Small intestine (tissue), 16 donors: ENCODE measurements at places on chromosomes 7 and 10. TPM values are rescaled to one million over a fixed set of nuclear protein-coding genes. Genes with fewer than 3 reads are reported as not detected.

DNA sequence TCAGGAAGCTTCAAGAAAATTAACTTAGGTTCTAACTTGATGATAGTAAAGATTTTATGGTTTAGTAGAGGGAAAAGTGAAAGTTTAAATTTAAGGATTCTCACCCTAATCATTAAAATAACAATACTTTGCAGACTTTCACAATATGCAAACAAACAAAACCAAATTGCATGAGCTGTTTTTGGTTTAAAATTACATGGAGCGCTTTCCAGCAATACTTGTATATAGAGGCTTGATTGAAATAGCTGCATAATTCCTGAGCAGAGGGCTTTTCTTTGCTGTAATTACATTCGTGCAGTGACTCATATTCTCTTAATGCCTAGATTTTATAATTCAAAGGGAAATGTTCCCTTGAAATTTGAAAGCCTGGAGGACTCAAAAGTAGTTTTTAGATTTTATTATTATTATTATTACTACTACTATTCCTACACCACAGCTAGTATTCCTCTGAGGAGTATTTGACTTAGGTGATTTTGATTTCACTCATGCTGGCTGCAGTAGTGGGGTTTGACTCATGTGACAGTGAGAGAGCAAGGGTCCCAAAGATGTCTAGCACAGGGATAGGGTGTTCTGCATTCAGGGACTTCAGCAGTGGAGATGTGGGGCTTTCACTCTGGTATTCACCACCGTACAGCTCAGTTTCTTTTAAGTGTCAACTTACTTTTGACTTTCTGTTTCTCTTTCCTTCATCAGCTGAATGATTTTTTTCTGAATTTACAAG lies 138.1 kb downstream of the ADAM22 start:
- no peak for DNase-seq

SH3PXD2A gene
- polyA plus RNA-seq: 28.3 TPM

GRCh38 chr7:53101026-53101425 lies 65.6 kb downstream of the POM121L12 start:
- DNase-seq: no peak

DNA sequence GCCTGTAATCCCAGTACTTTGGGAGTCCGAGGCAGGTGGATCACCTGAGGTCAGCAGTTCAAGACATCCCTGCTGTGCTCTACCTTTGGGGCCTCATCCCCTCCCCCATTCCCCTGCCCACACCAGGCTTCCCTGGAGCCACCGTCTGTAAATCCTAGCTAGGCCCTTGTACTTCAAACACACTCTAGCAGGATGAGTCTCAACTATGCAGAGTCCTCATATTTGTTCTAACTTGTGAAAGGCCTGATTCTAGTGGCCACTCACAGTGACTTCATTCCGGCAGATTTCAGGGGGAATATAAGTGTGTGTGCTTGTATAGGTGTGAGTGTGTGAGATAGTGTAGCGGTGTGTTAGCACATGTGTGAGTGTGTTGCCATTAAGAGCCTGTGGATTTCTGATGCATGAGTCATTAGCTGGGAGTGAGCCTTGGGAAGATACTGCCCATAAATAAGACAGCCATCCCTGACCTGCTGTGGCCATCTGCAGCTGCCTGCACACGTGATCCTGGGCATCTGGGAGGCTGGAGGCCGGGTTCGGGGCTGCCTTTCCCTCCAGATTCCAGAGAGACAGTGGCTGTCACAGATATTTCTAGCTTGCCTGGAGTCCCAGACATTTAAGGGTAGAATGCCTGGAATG lies 1.7 kb upstream of the NEURL1 start:
- DNase-seq: peak; percentile 76

DNA sequence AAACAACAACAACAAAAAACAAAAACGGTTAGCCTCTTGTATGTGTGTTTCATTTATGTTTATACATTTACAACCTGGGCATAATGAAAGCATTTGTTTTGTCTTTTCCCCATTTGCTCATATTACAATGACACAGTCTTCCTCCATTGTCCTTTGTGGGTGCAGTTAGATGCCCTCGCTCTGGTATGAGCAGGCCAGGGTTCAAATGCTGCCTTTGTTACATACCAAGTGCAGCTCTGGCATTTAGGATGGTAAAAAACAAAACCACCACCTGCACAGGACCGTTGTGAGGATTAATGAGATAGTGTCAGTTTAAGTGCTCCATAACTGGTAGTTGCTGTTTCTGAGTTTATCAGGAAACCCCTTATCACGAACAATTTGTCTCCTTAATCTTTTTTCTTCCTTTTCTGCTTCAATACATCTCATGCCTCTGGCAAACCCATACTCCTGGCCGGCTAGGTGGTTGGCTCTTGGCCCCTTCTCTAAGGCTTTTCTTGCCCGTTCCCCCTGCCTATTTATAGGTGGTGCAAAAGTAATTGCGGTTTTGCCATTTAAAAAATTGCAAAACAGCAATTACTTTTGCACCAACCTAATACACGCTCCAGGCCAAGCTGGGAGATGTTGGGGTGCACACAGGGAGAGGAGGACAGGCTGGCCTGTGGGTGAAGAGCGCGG lies 18.6 kb upstream of the TMEM225B start:
- peak; percentile 10 for DNase-seq

- no peak for DNase-seq
Measured at GRCh38 chr7:23742051-23742450, 32.0 kb downstream of the STK31 start.

DNA sequence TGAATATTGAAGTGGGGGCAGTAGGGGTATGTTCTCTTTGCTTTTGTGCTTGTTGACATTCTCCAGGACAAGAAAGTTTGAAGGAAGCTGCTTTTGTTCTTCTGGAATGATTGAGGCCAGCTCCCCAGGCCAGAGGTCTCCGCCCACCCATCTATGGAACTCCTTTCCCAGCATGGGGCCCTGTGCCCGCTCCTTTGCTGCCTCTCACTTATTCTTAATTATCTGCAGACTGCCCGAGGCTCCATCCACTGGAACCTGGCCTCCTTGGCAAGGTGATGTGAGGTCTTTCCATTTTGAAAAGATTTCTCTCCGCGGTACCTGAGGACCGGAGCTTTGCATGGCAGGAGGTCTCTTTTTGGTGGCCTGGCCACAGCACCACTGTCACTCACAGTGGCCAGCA lies 39.3 kb upstream of the MKI67 start:
- DNase-seq: no peak

DNA sequence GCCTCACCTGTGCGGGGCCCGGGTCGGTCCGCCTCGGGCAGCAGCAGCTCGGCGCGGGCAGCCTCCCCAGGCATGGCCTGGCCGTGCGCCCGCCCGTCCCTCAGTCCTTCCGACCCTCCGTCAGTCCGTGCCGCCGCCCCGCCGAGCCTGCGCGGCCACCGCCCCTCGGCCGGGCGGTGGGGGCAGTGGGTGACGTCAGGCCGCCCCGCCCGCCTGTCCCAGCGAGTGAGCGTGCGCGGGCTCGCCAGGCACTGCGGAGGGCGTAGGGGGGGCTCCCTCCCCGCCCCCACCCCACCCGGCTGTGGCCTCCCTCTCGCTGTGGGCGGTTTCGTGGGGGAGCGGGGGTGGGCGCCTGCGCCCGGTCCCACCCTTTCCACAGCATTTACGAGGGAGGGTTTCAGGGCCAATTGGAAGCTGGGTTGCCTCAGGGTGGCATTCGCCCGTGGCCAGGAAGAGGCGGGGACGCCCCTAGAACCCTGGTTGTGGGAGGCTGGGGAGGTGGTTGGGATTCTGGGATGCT lies at the start of gene NACAD:
Gene NACAD, minus strand, starts transcription at position 149 of the 520 bp plus-strand sequence. Its CDS starts 75 bp downstream, at position 74.
- no peak for DNase-seq

HOXA5 gene
- 2.4 TPM for polyA plus RNA-seq

DNA sequence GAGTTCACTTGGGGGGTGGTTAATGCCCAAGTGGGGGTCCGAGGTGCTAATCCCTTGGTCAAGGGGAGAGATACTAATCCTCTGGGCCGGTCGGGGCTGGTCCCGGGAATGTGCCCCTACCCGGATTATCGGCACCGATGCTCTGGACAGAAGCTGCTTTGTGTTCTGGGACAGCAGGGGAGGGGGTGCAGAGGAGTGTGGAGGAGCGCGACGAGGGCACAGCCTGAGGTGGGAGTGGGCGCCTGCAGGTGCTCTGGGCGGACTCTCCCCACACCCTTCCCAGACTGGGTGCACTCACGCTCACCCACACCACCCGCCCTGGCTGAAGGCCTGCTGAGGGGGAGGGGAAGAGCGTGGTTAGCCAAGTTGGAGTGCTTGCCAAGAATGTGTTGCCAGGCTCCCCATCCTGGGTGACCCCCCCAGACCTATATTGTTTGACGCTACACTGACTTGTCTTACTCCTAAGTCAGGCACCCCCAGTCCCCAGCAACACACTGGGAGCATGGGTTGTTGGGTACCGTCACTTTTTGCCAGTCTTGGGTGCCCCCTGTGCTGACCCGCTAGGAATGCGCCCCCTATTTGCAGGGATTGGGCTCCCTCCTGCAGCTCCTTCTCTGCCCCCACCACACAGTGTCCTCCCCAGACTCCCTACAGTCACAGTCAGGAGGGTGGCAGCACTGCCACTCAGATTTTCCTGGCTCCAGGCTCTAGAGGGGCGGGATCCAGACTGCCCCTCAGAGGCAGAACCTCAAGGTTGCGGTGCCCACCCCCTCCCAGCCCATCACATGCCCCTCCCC lies 1.2 kb downstream of the SLC4A2 start:
- peak; percentile 38 for DNase-seq

STEAP4 gene
- polyA plus RNA-seq: 5.7 TPM

DNA sequence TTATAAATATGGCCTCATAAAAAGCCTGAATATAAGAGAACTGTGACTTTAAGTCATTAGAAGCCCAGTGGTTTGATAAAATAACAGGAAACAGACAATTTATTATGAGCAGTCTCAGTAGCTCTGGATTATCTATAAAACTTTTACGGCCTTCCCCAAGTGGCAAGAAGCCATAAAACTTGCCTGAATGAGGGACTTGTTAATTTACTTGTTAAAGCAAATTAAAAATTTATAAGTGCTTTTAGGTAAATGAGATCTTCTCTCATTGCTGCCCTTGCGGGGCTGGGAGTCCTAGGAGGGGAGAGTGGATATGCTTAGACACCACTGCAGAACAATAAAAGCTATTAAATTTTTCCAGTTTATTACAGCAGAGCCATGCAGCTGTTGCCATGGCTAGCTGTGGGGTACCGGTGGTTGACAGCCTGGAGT lies 499.9 kb downstream of the AUTS2 start:
- peak; percentile 35 for DNase-seq

DNA sequence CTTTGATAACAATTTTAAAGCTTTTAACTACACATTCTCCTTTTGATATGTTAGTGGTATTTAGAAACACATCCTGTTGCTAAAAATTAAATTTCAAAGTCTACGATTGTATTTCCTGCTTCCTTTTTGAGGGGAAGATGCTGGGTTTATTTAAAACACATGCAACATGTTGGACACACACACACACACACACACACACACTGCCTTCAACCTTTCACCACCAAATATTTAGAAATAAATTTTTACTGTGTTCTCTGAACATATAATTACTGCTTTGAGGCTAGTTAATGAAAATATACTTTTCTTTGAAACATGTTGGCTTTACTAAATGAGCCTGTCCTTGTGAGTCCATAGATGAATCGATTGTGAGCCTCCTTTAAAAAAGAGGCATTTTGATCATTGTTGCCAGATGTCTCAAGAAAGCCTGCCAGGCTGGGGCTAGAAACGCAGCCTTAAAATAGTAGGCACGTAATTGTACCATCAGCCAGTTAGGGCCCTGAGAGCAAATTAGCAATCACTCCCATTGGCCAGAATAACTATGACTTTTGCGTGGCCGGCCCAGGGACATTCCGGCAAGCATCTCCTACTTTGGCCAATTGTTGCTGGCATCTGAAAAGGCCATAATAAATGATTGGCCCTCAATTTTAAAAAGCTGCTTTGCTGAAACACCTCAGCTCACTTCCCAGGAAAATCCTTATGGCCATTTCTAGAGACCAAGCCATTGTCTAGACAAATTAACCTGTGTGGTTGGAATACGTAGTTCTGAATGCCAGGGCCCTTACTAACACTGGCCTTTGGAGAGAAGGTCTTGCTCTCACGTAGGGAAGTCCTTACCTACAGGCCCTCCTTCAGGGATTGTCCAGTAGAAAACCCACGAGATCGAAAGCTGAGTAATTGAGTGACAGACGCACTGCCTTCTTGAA lies 9.9 kb upstream of the TEX36 start:
- no peak for DNase-seq

DNA sequence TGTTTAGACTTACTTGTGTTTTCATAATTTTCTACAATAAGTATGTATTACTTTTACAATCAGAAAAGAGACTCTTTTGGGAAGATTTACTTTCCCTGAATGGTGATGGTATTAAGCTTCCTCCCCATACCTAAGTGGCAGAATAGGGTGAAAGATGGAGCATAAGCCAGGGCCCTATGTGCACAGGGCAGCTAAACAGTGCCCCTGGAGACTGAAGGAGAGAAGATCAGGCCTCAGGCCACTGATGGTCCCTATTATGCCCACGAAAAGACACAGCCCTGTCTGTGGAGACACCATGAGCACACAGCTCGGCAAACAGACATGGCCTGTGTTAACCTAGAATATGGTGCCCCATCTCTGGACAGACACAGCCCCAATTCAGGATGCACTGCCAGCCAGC lies 139.4 kb downstream of the OAT start:
- DNase-seq: no peak

DNA sequence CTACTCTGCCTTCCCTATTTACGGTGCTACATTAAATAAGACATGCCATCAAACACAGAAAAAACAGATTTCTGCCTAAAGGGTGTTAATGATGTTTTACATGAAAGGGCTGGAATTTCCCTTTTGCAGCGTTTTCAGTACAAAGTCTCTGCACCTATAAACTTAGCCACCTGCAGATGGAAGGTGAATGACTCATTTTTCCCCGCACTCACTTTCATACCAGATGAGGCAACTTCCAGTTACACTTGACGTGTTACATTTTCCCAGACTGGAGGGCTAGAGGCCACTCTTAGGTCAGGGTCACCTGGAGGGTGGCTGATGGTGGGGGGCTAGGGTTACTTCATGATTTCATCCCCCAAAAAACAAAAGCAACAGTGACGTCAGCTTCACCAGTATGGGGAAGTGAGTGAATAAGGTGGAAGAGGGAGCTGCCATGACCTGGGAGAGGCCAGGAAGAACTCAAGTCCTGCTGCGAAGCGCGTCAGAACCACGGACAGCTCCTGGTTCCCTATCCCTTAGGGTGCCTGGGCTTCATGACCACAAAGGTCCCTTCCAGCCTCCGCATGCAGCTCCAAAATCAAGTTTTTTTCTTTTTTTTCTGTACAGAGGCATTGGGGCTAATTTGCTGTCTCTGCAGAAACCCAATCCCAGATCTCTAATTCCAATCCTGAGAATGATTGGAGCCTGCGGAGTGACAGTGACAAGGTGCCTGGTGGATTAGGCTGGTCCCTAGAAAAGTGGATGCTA lies 94.0 kb downstream of the ADARB2 start:
- no peak for DNase-seq

PNLIP gene
- 2.2 TPM for polyA plus RNA-seq

DNA sequence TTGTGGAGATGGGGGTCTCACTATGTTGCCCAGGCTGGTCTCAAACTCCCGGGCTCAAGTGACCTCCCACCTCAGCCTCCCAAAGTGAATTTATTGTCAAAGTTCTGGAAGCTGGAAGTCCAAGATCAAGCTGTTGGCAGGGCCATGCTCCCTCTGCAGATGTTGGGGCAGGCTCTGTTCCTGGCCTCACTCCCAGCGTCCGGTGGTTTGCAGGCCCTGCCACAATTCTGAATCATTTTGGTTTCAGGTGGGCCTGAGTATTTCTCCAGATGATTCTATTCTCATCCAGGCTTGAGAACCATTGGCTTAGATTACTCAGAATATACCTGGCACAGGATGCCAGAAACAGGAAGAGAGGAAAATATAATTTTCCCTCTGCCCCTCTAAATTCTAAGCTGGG lies 737.4 kb downstream of the TNS3 start:
- DNase-seq: no peak

NYAP1 gene
- not detected for polyA plus RNA-seq

- peak; percentile 55 for DNase-seq
Measured at GRCh38 chr7:45923290-45923689, 2.2 kb upstream of the IGFBP3 start.

- no peak for DNase-seq
Measured at GRCh38 chr10:44337081-44337480, 47.8 kb downstream of the CXCL12 start.
